ENCODE measurements at places on chromosomes 4 and X. TPM values are rescaled to one million over a fixed set of nuclear protein-coding genes. Genes with fewer than 3 reads are reported as not detected.

SH2D1A gene
- total RNA-seq = not detected

IL15 gene
- total RNA-seq = 12.5 TPM

UCHL1 gene
- total RNA-seq = 1,029 TPM

GABRE gene
- 19.4 TPM for total RNA-seq

SMIM10 gene
- total RNA-seq = 0.05 TPM

TLR10 gene
- 0.03 TPM for total RNA-seq

BEX1 gene
- not detected for total RNA-seq

CXCR3 gene
- 0.16 TPM for total RNA-seq

VSIG4 gene
- total RNA-seq = not detected

GPC3 gene
- total RNA-seq = not detected
